ENCODE measurements at places on chromosomes 16 and 17.

DNA sequence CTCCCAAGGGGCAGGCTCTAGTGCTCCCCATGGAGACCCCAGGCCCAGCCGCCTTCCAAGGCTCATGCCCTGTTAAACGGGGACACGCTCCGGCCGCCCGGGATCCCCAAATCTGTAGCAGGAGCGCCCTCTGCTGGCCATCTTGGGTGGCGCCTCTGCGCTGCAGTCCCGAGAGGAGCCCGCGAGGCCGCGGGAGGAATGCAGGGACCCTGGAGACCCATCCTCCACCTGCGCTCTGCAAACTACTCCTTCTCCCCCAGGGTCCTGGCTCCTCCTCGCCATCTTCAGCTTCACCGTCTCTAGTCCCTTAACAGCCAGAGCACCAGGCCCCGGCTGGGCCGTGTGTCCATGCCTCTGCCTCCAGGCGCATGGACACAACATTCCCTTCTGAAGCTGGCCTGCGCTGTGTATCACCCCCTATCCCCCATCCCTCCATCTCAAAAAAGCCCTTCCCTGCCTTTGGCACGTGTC lies 23.6 kb upstream of the KRT17 start:
- peak; percentile 74 for DNase-seq

DNA sequence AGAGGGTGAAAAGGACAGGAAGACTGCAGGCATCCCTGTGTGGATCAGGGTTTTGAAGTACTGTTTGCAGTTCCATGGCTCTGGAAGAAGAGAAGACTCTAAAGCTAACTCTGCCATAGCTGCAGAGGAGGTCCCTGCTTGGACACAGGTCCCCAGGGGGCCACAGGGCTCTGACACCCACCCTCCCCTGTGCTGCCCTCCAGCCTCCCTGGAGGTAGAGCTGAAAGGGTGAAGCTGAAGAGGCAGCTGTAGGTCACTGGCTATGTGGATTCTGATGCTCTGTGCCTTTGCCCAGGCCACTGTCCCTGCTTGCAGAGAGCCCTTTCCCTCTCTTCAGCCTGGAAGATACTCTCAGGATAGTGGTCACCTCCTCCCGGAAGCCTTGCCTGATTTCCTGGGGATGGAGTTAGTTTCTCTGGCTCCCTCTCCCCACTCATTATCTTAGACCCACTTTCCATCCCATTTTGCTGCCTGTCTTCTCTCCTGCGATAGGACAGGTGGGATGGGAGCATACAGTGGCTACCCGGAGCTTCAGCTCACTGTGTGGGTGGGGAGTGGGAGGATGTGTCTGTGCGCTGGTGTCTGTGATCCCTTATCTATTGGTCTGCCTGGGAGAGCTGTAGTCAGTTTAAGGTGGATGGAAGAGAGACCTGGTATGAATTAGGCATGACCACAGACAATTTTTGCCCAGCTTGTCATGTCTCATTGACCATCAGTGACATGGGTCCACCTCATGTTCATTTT lies 89.8 kb upstream of the TMEM97 start:
- DNase-seq = no peak

DNA sequence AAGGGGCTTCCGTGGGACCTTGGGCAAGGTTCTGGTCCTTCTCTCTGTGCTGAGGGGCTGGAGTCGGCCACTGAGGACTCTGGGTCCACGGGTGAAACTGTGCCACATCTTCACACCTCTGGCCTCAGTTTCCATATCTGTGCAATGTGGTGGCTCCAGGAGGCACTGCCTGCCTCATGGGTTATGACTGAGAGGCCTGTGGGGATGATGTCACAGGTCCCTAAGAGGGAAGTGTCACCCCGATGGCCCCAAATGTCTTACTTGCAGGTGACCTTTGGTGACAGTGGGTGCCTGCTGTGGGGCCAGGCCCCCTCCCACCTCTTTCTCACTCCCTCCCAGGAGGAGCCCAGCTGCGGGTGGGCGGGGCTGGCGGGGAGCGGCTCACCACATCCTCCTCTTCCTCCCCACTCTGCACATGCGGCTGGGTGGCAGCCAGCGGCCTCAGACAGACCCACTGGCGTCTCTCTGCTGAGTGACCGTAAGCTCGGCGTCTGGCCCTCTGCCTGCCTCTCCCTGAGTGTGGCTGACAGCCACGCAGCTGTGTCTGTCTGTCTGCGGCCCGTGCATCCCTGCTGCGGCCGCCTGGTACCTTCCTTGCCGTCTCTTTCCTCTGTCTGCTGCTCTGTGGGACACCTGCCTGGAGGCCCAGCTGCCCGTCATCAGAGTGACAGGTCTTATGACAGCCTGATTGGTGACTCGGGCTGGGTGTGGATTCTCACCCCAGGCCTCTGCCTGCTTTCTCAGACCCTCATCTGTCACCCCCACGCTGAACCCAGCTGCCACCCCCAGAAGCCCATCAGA lies at the start of gene IL21R:
Gene IL21R (plus strand): TSS at position 407 of the 801 bp plus-strand sequence. CDS start 27,898 bp downstream, outside the sequence.
- DNase-seq = peak; percentile 24

DNA sequence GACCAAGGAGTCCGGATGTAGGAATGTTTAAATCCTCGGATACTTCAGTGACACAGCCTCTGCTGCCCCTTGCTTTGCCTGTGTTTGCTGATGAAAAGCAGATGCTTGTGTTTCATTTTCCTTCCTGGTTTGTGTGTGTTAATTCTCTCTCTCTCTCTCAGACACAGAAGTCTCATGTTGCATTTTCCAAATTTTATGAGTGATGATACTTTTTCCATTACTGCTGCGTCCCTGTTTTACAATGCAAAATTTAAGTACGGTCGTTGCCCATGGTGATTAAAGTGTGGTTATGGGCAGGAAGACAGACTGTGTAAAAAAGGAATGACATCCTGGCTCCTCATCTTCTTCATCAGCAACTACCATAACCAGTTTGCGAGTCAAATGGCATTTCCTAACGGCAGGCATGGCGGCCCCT lies 5.7 kb downstream of the RMI2 start:
- no peak for DNase-seq

DNA sequence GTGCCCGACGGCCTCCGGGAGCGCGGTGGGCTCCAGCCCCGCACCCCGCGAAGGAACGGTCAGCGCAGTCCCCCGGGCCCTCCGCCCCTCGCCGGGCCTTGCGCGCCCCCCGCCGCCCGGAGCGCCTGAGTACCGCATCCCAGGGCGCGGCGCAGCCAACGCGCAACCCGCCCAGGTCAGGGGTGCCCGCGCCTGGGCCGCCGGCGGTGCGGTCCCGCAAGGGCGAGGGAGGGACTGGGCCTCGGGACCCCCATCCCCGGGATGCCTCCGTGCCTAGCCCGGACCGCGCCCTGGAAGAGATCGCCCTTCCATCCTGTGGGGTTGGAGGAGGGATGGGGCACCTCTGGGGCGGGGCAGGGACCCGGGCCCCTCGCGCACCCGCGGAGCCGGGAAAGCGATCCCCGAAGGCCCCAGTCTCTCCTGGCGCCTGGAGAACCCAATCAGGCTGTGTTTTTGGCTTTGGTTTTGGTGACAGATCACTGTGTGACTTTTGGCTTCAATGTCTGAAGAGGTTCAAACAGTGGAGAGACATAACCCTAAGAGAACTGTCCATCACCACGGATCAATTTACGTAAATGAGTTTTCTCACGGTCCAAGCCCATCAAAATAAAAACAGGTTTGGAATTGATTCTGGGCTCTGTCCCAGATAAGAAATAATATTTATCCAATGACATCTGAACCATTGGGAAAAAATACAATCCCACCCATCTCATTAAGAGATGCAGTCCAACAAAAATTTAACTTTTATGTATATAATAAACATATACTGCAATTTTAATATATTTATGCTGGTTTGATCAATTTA lies 17.8 kb downstream of the ENPP7 start:
- DNase-seq = no peak

- no peak for DNase-seq
These were observed 6.1 kb downstream of the MVP start for GRCh38 chr16:29826342-29826695.

GRCh38 chr16:28210979-28211588 lies 681 bp downstream of the XPO6 start:
- peak; percentile 29 for DNase-seq

- DNase-seq = no peak
These were observed 377.8 kb upstream of the TNRC6C start for GRCh38 chr17:77580531-77581270.

DNA sequence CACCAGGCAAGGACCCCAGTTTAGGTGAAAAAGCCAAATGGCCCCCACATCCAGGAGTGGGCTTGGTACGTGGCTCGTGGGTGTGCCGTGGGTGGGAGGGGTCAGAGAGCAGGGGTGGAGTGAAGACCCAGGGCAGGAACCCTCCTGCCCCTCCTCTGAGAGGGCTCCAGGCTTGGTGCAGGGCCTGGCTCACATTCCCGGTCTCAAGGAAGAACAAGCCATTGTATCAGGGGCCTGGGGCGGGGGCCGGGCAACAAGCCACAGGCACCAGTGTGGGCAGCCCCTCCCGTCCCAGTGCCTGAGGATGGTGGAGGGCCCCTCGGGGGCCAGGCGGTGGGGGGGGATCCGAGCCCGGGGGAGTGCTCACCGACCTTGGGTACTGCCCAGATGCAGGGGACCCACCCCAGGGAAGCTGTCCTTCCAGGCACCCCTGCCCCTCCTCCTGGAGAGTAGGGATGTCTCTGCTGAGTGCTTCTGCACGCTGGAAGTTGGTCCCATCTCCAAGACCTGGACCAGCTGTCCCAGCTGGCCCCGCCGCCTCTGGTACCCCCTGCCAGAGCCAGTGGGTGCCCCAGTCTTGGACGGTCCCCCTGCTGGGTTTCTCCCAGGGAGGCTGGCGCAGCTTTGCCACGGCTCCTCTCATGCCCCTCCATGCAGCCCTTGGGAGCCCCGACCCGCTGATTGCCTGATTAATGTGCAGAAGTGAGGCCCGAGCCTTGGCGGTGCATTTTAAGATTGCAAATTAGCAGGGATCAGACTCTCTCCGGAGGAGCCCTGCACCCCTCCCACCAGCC lies 83.7 kb downstream of the RTN4RL1 start:
- DNase-seq = no peak

GRCh38 chr17:64147110-64148016 lies 17.4 kb upstream of the ERN1 start:
- no peak for DNase-seq

GRCh38 chr16:47129755-47130435 lies 13.8 kb downstream of the NETO2 start:
- no peak for DNase-seq

- peak; percentile 9 for DNase-seq
These were observed at the start of gene HCRT for GRCh38 chr17:42184713-42185620. TSS of gene HCRT (minus strand) at chr17:42185452. CDS start at chr17:42185365, 87 bp downstream.

GRCh38 chr16:88390735-88391134 lies 8.0 kb downstream of the ZNF469 start:
- DNase-seq = no peak

DNA sequence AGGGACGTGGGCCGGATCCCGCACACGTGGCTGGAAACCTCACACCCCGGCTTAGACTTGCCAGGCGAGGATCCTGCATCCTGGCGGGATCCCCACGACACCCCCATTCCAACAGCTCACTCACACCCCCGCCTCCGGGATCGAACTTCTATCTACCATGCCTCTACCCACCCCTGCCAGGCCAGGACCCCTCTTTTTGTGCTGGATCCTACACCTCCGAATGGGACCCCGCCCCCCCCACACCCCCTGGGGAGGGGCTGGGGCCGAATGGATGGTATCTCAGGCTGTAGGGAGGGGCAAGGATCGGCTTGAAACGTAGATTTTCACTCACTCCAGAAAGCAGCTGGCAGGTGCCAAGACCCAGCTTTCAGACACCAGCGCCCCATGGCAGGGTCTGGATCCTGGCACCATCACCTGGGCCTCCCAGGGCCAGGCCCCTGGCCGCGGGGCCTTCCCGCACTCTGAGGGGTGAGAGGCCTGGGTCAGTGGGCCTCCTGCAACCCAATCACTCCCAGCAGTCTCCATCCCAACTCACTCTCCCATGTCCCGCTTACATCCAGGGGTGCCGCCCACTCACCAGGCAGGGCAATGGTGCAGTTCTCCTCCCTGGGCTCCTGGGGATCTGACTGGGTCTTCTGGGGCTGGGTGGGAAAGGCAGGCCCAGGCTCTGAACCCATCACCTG lies 6.7 kb downstream of the PRSS36 start:
- DNase-seq = no peak

GRCh38 chr16:52552643-52553042 lies 5.7 kb upstream of the TOX3 start:
- DNase-seq = peak; percentile 99

DNA sequence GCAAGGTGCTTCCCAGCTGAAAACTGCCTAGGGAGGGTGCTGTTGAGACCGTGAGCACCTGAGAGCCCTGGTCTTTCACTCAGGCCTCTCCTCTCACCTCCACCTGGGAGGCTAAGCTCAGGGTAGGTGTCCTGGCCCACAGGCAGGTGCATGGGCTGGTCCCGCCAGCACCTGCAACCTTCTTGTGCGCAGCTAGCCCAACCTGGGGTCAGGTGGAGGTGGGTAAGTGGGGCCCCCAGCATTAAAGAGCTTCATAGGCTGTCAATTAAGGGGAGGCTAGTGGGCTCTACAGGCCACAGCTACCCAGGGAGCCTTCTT lies 8.7 kb downstream of the ADCY7 start:
- DNase-seq = no peak

DNA sequence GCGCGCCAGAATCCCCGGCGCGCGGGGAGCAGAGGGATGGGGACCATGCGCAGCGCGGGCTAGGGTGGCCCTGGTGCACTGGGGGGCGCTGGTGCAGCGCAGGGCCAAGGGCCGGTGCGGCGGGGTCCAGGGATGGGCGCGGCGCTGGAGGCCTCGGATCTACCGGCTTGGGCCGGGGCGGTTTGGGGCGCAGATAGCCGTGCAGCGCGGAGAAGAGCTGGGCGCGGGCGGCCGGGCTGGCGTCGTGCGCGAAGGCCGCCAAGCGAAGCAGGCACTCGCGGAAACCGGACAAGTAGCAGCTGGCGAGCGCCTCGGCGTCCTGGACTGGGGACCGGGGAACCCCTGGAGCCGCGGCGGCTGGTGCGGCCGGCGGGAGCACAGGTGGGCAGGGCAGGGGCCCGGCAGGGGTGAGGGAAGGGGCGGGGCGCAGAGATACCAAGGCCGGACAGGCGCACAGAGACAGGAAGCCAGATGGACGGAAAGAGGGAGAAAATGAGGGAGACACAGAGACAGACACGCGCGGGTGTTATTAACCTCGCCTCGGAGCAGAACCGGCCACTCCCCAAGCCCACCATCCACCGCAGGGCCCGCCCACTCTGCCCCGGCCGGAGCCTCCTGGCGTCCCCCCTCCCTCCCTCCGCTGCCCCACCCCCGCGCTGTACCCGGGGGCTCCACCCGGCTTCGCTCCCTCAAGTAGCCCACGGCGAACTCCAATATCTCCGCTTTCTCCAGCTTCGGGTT lies 2.1 kb downstream of the HES7 start:
- DNase-seq = peak; percentile 48

- no peak for DNase-seq
These were observed 7.6 kb downstream of the AIPL1 start for GRCh38 chr17:6427279-6427781.

- DNase-seq = no peak
These were observed 8.8 kb downstream of the CNTNAP1 start for GRCh38 chr17:42691021-42691545.

DNA sequence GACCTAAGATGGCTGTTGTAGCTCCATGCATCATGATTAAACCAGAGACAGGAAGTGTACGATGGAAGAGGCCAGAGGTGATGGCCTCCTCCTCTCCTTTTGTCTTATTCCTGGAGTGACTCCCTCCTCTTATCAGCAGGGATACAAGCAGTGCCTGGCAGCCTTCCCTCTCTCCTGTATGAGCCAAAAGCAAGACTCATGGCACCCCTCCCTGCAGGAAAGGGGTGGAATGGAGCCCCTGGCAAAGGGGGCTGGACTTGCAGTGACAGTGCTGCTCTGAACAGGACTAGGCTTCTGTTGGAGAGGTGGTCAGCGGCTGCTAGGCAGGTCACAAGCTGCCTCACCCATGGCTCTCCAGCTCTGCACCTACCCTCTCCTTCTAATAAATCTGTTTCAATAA lies 8.4 kb downstream of the TXNL4B start:
- no peak for DNase-seq
